ENCODE measurements at places on chromosomes 12 and 14. TPM values are rescaled to one million over a fixed set of nuclear protein-coding genes. Genes with fewer than 3 reads are reported as not detected.

DNA sequence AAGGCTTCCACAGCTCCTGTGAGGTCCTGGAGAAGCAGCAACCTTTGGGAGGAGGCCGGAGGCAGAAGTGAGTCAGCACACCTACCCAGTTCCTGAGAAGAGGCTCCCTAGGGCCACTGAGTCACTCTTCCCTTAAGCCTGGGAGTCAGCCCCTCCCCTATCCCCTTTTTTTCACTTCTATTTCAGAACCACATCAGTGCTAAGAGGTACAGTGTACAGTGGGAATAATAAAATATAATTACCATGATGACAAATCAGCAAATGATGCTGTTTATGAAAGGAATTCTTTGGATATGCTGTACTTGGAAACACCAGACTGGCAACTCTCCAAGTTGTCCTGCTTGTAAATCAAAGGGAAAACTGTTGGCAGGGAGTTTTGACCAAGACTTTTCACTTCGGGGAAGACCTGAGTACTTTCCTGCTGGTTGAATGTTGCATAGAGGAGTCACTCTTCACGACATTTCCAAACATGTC is 7.8 kb upstream of the TBPL2 start:
- DNase-seq, result no peak

DNA sequence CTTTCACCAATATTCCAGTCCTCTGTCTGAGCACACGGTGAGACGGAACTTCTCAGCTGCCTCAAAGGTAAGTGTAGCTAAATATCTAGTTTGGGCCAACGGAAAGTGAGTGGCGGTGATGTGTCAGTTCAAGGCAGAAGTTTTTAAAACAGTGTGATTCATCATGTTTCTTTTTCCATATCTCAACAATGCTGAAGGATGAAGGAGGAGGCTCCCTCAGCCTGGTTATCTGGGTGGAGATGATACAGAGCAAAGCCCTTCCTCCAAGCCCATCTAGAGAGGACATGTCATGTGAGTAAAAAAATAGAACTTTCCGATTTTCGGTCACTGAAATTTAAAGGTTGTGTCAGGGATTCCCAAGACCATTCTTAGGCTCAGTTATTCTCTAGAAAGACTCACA is 13.1 kb upstream of the ANP32D start:
- no peak for DNase-seq

Gene ADAM21
- not detected for total RNA-seq

Gene GPR68
- total RNA-seq, result 4.9 TPM

- no peak for DNase-seq
These were observed 121.1 kb downstream of the ANO6 start for GRCh38 chr12:45336762-45337596.

DNA sequence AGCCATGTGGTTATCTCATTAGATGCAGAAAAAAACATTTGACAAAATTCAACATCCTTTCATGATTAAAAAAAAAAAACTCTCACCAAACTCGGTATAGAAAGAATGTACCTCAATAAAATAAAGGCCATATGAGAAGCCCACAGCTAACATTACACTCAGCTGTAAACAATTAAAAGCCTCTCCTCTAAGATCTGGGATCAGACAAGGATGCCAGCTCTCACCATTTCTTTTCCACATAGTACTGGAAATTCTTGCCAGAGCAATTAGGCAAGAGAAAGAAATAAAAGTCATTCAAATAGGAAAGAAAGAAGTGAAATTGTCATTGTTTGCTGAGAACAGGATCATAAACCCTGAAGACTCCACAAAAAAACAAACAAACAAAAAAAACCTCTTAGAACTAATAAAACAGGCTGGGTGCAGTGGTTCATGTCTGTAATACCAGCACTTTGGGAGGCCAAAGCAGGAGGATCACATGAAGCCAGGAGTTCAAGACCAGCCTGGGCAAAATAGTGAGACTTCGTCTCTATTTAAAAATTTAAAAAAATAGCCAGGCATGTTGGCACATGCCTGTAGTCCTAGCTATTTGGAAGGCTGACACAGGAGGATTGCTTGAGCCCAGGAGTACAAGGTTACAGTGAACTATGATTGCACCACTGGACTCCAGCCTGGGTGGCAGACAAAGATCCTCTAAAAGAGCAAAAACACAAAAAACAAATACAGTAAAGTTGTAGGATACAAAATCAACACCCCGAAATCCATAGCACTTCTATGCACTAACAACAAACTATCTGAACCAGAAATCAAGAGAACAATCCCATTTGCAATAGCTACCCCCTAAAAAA is 114.4 kb downstream of the FOXA1 start:
- no peak for DNase-seq

GRCh38 chr12:76947304-76947703 is 68.5 kb upstream of the CSRP2 start:
- DNase-seq, result no peak

DNA sequence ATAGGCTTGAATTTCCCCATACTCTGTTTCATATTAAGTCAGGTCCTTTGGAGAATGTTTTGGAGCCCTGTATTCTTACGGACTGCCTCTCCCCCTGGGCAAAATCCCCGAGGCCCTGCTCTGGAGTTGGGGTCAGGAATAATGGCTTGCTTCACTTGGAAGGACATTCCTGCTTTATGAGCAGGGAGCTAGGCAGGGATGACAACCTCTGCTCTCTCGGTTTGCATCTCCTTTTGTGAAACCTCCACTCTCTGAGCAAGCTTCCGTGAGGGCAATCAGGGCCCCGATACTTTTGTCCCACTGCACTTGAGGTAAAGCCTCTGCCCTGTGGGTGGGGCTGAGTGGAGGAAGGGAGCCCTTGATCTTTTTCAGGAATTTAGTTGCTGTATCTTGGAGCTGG is 19.3 kb downstream of the OS9 start:
- DNase-seq, result no peak

Gene IRAK3
- 1.8 TPM for total RNA-seq

DNA sequence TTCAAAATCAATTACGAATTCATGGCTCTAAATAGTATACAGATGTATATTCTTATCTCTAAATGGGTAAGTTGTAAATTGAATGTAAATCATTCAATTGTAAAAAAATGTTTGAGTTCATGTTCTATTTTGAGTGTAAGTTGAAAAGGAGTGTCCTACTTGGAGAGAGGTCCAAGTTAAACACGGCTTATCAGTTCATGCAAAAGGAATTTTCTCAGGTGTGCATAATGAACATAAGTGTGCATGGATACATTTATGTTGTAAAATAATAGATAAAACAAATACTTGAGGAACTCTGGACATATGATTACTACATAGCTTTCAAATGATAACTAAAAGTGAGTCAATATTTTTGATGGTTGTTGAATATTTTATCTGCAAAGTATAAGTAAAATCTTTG is 79.5 kb downstream of the PPFIA2 start:
- no peak for DNase-seq

DNA sequence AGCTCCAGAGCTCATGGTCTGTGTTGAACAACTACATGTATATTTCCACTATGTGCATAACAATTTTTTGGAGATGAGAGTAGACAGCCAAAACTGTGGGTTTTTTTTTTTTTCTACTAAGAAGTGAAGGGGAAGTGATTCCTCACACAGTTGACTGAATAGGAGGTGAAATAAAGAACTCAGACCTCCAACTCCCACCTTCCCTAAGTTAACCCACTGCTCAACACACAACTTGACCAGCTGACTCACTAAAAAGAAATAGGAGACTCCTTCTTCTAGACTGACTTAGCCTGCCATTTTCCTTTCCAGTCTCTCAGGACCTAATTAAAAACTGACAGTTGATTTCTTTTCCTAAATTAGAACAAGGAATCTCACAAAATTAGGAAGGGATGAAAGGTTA is 1.7 kb downstream of the M6PR start:
- no peak for DNase-seq

- no peak for DNase-seq
These were observed 43.6 kb downstream of the ATL1 start for GRCh38 chr14:50603565-50603964.

DNA sequence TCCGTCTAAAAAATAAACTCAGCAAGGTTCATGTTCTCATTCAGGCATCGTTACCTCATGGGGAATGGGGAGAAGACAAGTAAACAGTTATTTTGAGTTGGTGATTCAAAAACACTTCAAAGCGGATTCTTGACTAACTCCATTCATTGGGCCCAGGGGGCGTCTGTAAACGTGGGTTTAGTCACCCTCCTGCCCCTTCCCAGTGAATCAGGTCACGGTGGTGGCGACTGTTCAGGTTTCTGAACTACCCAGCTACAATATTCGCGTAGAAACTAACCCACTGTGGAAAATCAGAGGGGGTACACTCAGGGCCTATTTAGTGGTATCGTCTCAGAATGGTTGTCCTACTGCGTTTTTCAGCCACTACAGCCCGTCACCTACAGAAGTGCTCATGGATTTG is 15.2 kb downstream of the OR6S1 start:
- DNase-seq, result no peak

DNA sequence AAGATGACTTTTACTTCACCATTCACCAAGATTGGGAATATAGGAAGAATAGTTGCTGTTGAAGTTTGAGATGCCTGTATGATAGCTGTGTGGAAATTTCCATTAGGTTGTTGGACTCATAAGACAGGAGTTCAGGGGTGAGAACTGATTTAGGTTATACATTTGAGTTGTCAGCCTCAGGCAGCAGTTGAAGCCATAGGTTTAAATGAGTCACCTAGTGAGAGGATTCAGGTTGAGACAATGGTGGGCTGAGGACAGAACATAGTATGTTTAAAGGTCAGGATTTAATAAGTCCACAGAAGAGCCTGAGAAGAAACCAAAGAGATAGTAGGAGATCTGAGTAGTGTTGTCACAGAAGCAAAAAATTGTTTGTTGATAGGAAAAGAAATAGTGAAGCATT is 63.6 kb upstream of the MON2 start:
- DNase-seq, result no peak

Gene LTBR
- 1.7 TPM for total RNA-seq

Gene TBX3
- not detected for total RNA-seq

All from activated CD4-positive, alpha-beta T cell treated with anti-CD3 and anti-CD28 coated beads, Interleukin-2, amount 10 ng/mL, durations not matched to agents 24 days and 14 days (primary cell).